ENCODE measurements at places on chromosomes 11 and 22.

- no peak for DNase-seq
Observed at GRCh38 chr11:86383041-86383955, 8.6 kb downstream of the CCDC81 start.

GRCh38 chr11:128658502-128658901 lies 35.4 kb upstream of the FLI1 start:
- DNase-seq, result no peak

DNA sequence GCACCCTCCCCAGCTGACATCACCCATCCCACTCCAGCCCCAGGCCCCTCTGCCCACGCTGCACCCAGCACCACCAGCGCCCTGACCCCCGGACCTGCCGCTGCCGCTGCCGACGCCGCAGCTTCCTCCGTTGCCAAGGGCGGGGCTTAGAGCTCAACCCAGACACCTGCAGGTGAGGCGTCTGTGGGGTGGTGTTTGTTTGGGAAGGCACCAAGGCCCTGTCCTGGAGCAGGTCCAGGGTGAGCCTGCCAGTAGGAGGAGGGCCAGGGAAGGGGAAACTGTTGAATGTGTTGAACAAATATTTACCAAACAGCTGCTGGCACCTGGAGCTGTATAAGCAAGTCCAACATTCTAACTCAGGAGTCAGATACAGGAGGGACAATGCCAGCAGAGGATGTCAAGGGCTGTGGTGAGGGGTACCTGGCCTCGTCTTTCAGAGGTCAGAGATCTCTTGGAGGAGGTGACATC lies 3.1 kb downstream of the VEGFB start:
- DNase-seq, result no peak

GRCh38 chr11:116506263-116506825 lies 266.4 kb downstream of the BUD13 start:
- no peak for DNase-seq

DNA sequence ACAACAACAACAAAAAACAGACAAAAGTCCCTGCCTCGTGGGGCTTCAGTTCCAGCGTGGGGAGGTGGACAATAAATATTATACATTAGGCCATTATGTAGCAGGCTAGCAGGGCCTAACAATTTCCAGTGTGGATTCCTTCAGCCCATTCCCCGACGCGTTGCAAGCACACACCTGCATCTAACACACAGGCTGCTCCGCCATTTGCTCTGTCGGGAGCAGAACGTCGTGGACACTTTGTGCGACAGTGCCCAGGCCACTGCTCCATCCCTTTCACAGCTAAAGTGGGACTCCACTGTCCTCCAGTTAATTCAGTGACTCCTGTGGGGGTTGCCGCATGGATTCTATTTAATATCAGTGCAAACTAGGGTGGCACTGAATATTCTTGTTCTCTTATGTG lies 10.9 kb upstream of the FGF3 start:
- DNase-seq, result no peak

GRCh38 chr11:45180179-45180847 lies 33.9 kb downstream of the PRDM11 start:
- no peak for DNase-seq

- no peak for DNase-seq
Observed at GRCh38 chr22:41482319-41482935, 13.5 kb downstream of the ACO2 start.

- DNase-seq, result no peak
Observed at GRCh38 chr11:33701302-33702230, 940 bp upstream of the C11orf91 start.

- DNase-seq, result no peak
Observed at GRCh38 chr11:70078095-70078780, at the start of gene ANO1. ANO1 (plus strand) TSS chr11:70078317; CDS start chr11:70078607, 290 bp downstream.

- DNase-seq, result no peak
Observed at GRCh38 chr11:94845622-94846021, 77.5 kb downstream of the AMOTL1 start.

GRCh38 chr22:47449508-47450270 lies 687.2 kb downstream of the TBC1D22A start:
- DNase-seq, result no peak
